ENCODE measurements at places on chromosomes 12 and 14. TPM values are rescaled to one million over a fixed set of nuclear protein-coding genes. Genes with fewer than 3 reads are reported as not detected.
A peak's percentile ranks its signal among the peaks of the same experiment; 100 is the strongest.

DNA sequence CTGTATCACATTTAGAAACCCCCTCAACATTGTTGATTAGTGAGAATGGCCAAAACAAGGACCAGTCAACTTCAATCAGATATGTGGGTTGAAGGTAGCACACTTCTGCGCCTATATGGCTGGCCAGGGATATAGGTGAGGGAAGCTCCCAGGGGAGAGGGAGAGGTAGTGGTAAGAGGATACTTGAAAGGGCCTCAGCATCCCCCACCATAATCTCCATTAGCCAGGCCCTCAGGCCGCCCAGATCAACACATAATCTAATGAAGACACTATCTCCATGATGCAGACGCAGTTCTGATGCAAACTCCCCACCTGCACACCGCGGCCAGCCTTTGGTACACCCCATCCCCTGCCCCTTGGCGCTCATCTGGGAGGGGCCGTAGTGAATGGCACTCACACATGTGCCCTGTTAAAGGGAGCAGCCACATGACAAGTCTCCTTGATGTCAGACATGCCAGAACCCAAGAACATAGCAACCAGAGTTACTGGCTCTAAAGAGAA is 158.0 kb downstream of the TMEM132C start:
- no peak for DNase-seq

DNA sequence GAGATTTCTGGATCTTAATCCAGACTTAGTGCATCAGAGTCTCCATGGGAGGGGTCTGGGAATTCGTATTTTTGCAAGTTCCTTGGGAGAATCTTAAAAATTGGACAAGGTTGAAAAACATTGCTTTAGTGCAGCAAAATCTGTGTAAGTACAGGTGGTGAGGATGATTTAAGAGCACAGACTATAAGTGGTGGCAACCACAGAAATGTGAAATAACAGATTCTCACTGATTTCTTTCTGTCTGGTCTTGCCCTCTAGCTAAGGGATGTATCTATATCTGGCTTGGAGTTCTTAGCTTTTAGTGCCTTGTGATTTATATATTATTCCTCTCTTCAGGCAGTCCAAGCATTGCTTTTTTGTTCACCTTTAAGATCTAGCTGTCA is 116.2 kb downstream of the DIP2B start:
- no peak for DNase-seq

Gene CMAS
- 41.8 TPM for total RNA-seq

Gene NPAS3
- total RNA-seq, result 0.07 TPM

DNA sequence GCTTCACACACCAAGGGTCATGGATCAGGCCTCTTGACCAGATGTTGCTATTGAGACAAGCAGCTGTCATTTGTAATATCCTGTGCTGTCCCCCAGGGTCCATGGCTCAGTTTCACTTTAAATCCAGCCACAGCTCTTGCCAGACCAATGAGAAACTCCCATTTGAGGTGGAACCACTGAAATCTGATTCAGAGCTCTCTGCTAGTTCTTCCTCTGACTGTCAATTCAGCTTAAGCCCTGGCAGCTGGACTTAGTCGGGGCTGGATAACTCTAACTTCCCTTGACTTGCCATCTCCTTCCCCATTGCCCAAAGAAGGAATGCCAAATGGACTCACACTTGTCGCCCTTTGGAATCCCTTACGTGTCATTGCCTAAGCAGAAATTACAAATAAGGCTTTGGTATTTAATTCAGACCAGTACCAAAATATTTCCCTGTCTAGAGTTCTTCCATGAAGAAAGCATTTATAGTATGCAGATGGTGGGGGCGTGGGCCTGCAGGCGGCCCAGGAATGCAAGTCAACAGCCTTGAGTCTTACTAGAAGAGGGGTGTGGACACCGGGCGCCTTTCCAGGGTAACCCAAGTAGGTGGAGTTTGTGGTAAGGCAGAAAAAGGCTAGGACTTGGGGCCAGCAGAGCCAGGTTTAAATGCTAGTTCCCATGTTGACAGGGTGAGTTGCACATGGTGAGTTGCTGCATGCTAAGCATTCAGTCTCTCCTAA is 96.9 kb upstream of the TMPO start:
- DNase-seq, result peak; percentile 81

Gene C12orf75
- 650 TPM for total RNA-seq

GRCh38 chr14:42424501-42424900 is 817.8 kb downstream of the LRFN5 start:
- DNase-seq, result no peak

GRCh38 chr12:19964549-19964948 is 403.8 kb upstream of the PDE3A start:
- no peak for DNase-seq

- no peak for DNase-seq
These were observed 48.7 kb downstream of the EID3 start for GRCh38 chr12:104352106-104352713.
